ENCODE measurements at places on chromosomes 7 and 10.

DNA sequence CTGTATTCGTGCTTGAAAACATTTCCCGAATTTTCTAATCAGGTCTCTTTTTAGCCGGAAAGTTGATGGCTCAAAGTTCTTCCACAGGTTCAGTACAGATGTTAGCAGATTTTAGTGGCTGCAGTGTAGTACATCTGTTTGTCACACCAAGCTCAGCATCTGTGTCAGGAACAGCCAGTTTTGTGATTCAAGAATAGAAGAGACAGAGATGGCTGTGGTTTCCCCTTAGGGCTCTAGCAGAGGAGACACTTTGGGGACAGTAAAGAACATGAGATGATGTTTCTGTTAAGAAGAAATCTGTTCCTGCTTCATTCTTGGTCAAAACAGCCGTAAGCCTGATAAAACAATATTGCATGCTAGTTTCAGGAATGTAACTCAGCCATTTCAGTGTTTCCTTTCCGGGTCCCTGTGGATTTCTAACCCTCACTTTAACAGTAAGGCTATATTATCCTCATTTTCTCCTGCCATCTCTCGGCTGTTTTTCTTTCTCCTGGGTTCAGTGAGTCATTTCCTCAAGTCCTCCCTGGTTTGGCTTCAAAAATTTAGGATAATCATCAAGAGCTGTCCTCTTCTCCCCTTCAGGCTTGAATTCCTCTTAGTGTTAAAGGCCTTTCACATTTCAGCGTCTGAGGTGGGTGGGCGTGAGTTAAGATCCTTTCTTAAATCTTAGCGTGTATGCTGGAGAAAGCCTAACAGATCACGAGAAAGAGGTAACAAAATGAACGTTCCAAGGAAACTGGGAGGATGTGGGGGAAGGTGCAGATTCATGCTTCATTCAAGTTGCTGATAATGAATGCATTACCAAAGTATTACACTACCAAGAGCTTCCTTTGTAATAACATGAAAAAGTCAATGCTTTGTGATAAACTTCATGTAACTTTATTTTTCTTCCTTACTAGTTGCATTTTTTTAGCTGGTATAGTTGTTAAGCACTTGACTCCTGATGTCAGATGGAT is 37.1 kb upstream of the BICC1 start:
- no peak for DNase-seq

DNA sequence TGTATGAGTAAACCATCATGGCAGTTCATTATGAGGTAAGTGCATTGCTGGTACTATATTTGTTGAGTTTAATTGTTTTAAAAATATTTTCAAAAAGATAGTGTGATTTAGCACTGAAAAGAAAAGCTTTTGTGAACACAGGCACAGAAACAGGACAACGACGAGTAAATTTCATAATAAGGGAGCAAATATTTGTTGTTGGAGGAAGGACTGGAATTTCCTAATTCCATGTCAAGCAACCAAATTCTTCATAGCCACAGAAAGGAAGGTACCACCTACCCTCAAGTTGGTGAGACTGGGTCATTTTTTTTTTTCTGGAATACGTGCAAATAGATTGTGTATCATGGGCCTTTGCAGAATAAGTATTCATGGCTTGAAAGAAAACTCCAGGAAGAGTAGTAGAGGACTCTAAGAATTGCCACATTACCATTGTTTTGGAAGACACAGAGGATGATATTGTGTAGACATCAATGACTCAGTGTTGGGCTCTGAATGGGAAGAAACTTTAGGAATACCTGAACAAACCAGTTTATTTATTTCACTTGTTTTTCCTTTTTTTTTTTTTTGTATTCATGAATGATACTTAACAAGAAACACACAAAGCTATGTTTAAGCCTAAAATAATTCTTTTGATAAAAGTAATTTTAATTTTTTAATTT is 7.8 kb downstream of the UBE2D4 start:
- DNase-seq = no peak

GRCh38 chr10:6300106-6300783 is 97.5 kb downstream of the PFKFB3 start:
- DNase-seq = no peak

GRCh38 chr10:77516575-77516974 is 121.0 kb downstream of the KCNMA1 start:
- no peak for DNase-seq

DNA sequence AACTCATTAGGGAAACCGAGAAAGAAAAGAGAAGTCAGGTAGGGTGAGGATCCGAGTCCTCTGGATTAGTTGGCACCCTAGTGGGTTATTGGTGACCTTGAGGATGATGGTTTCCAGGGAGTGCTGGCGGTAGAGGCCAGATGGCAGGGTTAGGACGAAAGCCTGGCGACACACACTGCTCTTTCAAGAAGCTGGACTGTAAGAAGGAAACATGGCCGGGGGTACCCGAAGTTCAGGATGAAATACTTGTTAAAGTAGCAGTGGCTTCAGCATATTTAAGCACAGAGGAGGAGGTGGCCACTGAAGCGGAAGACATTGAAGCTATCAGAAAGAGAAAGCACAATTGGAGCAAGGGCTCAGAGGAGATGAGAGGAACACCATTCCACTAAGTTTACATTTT is 224.6 kb downstream of the RELN start:
- DNase-seq = no peak

GRCh38 chr10:11224792-11225416 is 207.2 kb downstream of the CELF2 start:
- no peak for DNase-seq

GRCh38 chr10:129740532-129741279 is 223.4 kb downstream of the EBF3 start:
- no peak for DNase-seq

GRCh38 chr7:19144661-19145433 is at the start of gene FERD3L:
Gene FERD3L, minus strand, starts transcription at chr7:19145421. Its CDS starts 59 bp downstream, at chr7:19145362.
- DNase-seq = no peak

GRCh38 chr10:124636271-124636995 is 107.7 kb downstream of the FAM53B start:
- peak; percentile 43 for DNase-seq

DNA sequence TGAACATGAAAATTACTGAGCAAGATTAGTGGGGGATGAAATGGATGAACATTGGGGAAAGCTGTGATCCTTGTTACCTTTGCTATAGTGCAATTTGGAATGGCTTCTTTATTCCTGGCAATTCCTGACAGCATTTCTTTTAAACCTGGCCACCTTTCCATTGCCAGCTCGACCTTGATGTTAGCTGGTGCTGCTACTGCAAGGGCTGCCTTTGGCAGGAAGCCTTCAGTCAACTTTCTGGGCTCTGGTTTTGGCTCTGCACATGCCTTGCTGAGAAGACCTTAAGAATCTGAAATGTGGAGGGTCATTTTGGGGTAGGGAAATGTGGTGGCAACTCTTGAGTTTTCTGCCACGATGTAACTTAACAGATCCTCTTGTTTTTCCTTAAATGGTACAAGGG is 64.7 kb downstream of the KAT6B start:
- no peak for DNase-seq

- DNase-seq = no peak
Observed at GRCh38 chr7:11818281-11818680, 13.7 kb downstream of the THSD7A start.

- no peak for DNase-seq
Observed at GRCh38 chr7:29140873-29141468, 5.4 kb downstream of the CPVL start.

DNA sequence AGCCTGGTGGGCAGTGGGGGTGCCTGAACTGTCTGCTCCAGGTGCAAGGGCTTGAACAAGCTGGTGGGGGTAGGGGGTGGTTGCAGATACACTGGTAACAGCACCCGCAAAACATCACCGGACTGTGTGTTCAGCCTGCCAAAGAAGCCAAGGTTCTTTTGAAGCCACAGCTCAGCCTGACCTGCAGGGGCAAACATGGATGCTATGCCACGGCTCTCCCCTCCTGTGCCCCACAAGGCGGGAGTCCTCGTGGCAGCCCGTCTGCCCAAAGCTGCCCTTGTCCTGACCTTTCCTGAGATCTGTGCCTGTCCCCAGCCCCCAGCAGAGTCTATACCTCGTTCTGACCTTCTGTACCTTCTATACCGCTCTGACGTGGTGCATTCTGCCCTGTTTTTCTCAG is 285.7 kb downstream of the GLRX3 start:
- DNase-seq = no peak

DNA sequence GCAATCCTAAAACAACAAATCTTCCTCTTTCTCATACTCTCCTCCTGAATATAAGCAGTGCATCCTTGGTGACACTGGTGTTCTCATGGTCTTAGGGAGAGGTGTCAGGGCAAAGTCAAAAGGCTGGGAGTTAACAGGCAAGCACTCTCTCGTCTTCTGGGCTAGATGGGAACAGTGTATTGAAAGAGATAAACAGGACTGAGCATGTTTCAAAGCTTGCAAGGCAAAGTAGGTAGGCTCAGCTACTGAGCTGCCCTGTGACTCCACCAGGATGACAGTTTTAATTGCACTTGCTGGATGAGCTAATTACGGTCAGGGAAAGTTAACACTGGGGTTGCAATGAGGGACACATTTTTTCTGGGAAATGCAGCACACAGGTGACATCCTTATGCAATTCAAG is 554.9 kb upstream of the NRP1 start:
- DNase-seq = no peak

- DNase-seq = no peak
Observed at GRCh38 chr10:103619424-103620351, 126.2 kb downstream of the NEURL1 start.

DNA sequence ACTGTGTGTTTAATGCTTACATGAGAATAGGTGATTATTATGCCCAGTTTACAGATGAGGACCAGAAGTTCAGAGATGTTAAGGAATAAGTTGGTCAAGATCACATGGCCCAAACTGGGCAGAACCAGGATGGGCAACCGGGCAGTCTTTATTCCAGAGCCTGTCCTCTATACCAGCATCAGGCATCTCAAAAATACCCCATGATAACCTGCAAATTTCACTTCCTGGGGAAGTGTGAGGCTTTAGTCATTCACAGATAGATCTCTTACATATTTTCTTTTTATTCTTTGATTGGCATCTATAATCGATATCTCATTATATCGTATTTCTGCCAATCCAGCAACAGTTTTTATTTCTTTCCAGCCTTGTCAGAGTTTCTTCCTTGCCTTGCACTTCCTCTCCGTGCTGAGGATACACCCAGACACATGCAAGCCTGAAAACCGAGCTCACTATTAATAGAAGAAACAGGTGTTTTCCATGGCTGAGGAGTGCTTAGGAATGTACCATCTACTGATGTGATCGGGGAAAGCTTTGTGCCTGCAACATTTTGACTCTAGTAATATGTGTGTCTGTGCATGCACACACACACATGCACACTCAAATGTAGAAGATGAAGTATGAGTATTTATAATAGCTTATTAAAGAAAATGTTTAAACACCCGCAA is 82.4 kb downstream of the CREM start:
- DNase-seq = no peak

GRCh38 chr7:147400925-147401324 is 1189.6 kb upstream of the C7orf33 start:
- DNase-seq = no peak

DNA sequence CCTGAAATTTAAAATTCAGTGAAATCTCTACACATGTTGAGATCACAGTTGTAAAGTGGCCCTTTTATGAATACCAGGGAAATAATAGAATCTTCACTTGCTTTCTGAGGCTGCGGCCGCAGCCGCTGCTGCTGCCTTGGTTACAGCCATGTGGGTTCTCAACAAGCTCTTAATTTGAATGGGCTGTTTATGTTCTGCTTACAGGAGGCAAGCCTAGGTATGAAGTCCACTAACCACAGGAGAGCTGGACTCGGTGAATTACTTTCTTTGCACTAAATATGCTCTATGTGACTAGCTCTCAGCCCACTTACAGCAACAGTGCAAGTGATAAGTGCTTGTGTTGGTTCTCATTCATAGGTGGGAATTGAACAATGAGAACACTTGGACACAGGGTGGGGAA is 410.8 kb downstream of the SFMBT2 start:
- DNase-seq = no peak

- peak; percentile 43 for DNase-seq
Observed at GRCh38 chr10:79347894-79348639, 798 bp downstream of the PPIF start.

DNA sequence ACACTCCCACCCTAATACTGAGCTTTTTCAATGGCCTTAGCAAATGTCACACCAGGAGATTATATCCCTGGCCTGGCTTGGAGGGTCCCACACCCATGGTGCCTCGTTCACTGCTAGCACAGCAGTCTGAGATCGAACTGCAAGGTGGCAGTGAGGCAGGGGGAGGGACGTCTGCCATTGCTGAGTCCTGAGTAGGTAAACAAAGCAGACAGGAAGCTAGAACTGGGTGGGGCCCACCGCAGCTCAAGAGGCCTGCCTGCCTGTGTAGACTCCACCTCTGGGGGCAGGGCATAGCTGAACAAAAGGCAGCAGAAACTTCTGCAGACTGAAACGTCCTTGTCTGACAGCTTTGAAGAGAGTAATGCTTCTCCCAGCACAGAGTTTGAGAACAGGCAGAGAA is 338.9 kb upstream of the MBL2 start:
- DNase-seq = no peak

DNA sequence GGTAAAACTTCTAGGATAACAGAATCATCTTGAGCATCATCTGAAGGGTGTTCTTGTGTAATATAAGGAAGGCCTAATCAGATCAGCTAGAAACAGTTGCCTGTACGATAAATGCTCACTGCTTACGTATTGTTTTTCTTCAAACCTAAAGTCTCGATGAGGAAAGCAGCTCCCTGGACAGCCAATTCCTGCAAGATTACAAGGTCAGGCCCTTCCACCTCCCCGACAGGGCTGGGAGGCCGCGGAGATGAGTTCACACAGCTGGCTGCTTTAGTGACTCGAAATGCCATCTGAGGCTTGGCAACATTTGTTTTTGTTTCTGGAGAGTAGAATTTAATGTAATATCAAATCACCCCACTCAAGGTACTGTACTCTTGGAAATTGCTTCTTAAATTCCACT is 95.1 kb upstream of the PFKP start:
- no peak for DNase-seq

- DNase-seq = no peak
Observed at GRCh38 chr10:91536733-91537132, 96.1 kb downstream of the PPP1R3C start.

GRCh38 chr10:70592746-70593512 is 9.6 kb downstream of the PRF1 start:
- no peak for DNase-seq
